Hypothalamus (tissue), 51 donors: ENCODE measurements at places on chromosomes 1 and 21.

DNA sequence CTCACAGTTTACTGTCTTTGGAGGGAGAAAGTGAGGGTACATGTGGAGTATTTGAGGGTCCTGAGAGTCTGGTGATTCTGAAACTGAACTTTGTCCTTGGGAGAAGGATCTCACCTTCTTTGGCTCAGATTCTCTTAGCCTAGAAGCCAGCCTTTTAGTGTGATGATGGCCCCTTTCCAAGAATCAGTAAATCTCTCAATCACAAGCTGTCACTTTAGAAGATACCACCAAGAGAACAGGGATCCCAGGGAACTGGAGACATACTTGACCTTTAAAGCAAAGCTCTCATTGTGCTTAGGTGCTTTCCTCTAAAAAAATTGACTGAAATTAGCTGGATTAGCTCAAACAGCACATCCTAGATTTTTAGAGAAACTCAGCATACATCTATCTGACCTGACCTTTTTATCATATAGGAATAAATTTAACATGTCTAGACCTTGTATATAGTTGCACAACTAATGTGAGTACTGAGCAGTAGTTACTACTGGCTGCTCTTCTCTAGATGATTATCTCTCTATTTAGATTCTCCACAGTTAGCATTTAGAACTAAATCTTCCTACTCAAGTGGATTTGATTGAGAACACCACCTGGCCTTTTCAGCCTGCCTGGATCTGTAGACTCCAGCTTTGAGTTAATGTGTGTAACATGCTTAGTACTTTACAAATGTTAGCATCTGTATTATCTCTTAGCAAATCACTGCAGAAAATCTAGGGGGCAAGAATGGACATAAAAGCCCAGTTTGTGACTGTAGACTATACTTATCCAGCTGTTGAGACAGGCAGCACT lies 157.7 kb downstream of the MAST2 start:
- DNase-seq = no peak

DNA sequence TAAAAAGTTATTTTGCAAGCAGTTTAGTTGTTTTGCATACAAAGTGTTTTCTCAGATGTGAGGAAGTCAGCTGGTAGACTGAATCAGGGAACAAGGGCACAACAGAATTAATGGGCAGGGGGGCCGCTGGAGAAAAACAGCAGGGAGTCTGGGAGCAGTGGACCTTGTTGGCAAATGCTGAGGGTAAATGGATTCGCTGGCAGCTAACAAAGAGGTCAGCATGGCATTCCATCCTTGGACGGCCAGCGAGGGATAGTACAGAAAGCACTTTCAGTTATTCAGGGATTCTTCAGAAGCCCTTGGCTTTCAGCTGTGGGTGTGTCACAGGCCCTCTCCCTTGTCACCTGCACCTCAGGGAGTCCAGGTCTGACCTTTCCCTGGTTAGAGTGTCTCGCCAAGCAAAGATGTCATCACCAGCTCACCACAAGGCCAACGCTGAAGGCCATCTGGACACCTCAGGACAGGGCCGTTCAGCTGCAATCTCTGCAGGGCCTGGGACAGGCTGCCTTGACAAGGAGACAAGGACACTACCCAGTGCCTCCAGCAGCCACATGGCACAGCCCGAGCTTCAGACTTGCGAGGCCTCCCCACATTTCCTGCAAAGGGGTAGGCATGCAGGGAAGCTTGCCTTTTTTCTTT lies 90.4 kb downstream of the KCNN3 start:
- peak; percentile 19 for DNase-seq

DNA sequence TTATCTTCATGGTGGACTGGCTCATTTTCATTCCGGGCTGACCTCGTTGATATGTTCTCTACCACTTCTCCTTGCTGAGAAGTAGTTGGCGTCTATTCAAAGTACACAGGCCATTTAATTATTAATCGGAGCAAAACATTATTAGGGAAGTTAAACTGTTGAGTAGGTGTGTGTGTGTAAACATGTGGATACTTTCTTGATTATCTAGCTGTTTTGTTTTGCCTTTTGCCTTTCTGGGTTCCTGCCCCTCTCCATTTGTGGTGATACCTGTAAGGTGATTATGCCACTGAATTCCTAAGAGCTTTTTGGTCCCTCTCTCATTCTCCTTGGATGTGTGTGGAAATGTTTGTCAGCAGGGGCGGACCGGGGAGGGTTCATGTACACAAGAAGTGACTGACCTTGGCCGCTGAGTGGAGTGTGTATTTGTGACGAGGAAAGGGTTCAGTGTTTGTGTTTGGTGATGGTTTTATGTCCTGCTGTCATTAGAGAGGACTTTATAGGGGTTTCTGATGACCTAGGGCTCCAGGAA lies 56.6 kb upstream of the PPP2R5A start:
- DNase-seq = no peak

DNA sequence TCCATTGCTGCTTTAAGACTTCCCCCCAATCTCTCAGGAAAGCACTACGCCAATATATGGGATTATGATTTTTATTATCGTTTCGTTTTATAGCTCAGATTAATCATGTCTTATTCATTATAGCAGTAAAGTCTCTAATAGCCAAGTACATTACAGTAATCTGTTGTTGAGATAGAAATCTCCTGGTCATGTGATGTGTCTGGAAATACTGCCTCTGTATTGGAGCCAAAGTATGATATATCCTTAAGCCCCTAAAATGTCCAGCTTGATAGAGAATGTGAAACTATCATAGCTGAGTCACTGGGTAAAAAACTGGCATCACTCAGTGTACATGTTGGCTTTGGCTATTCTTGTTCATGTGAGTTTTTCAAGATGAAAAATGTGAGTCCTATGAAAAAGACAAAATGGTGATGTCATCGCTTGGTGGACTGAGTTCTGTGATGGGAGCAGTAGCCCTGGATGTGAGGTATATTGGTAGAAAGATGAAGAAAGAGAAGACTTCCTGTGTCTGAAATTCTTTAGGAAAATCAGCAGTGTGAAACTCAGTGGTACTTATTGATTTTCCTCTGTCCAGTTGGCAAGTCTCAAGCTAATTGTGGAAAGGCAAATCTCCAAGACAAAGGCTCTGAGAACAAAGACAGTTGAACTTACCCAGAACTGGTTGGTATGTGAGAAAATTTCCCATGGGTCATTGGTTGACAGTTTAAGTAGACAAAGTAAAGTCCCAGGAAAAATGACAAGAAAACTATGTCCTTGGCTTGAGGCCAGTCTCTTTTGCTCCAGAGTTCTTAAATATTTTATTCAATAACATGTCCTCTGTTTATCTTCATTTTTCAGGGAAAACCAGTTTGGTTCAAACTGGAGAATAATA lies 76.2 kb downstream of the BRINP2 start:
- DNase-seq = no peak

DNA sequence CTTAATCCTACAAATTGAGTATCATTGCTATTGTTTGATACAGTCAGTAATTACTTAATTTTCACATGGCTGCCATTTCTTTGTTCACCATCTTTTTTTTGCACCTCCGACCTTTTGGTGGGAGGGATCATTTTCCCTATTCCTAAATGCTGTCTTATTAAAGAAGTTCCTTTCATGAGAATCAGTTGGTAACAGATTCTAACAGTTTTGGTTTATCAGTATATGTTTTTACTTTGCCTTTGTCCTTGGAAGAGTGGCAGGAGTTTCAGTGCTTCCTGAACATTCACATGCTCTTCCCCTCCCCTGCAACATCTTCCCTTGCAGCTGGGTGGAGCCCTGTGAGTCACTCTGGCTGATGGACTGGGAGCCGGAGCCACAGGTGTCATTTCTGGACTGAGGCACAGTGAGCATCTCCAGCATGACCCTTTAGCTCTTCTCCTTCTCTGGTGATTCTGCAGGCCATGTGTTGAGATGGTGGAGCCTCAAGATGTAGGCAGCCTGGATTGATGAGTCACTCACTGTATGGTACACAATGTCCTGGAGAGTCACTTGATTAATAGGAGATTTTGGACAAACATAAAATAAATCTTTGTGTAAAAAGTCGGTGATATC lies 217.7 kb downstream of the URB2 start:
- DNase-seq = no peak

GRCh38 chr1:223750730-223751570 lies 38.6 kb downstream of the CAPN2 start:
- no peak for DNase-seq

DNA sequence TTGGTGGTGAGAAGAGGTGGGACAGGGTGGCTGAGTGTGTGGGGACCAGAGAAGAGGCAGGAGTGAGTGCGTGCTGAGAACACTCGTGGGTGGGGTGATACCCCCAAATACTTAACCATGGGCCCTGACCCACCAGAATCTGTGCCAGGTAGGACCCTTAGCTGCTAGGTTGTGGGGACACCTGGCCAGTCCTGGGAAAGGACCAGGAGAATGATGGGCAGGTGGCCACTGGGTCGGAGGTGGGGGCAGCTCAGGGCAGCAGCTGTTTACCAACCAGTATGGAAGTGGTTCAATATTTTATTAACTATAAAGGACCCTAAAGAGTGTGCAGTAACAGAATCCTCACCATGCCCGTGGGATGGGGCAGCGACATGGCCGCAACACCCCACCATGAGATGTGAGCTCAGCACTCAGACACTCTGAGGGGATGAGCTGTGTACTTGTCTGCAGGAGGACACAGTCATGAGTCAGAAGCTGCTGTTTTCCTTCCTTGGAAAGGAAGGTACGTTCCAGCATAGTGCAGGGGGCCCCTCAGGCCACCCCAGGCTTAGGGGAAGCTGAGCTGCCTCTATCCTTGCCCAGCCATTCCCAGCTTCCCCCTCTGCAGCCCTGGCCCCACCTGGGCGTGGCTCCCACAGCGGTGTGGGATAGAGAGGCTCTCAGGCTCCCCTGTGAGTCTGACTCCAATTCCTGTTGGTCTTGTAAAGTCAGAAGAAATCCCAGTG lies 25.4 kb downstream of the TEX35 start:
- DNase-seq = no peak

DNA sequence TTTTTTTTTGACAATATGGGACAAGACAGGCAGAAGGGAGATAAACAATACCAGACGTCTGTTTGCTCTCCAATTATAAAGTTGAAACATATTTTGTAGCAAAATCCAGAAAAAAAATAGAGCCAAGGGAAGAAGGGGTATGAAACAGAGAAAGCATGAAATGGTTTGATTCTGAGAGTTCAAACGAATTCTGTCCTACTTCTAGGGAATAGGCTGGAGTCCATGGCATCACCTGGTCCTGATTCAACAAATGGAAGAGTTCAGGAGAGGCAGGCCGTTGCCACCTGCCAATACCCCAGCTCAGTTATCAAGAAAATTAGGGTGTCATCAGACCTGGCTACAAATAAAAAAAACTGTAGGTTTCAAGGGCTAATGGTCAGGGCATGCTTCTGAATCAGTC lies 71.8 kb downstream of the CLSTN1 start:
- no peak for DNase-seq

DNA sequence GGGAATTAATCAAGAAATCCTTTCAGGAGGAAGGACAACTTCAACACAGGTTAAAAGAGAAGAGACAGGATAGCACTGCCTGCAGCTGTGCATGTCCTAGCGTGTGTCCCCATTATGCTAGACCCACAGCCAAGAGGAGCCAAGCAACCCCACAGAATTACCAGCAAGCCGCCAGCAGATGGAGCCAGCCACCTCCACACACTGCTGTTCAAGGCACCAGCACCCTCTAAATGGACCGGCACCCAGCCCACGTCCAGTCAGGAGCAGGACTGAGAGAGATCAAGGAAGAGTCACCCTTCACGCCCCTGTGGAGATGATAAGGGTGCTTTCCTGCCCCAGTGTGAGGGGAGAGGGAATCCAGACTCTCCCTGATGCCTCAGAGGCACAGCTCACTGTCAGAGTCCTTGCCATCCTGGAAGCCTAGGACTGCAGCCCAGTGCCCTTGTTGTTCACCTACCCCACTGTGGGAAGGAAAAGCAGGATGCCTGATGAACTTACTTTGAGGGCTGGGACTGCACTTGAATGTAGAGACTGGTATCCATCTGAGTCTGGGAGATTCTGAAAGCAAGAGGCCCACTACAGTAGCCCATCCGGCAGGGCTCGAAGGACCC lies 37.1 kb upstream of the CTTNBP2NL start:
- peak; percentile 76 for DNase-seq

- DNase-seq = no peak
Measured at GRCh38 chr1:39127513-39127912, 77.0 kb upstream of the MACF1 start.

- DNase-seq = no peak
Measured at GRCh38 chr1:36522021-36522420, 39.3 kb upstream of the CSF3R start.

DNA sequence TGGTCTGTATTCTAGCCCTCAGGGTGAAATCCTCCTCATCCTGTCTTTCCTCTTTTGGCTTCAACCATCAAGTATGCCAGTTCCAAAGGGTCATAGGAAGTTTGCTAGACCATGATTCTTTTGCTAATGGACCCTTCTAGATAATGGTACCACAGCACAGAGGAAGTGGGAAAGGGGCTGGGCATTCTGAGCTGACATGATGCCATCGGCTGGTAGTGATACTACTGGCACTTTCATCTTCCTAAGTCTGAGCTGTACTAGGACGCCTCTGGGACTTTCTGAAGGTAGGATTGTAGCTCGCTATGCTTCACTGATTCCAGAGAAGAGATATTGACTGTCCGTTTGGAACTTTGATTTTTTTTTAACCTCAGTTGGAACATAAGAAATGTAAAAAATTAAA lies 11.4 kb downstream of the FASLG start:
- no peak for DNase-seq

DNA sequence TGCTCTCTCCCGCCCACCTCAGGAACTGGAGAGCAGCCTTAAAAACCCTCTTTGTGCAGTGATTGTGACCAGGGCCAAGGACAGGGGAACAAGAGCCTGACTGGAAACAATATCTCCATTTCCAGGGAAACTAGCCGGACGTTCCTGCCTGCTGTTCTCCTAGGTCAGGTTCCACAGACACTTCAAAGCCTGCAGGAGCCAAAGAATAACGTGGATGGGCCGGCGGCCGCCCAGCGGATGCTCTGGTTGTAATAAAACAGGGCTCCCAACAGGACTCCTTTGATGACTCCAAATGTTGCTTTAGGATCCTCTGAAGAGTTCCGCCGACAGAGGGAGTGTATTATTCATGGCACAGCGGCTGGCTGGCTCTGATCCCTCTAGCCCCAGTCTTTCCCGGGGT lies 162.2 kb downstream of the PLXNA2 start:
- peak; percentile 32 for DNase-seq

DNA sequence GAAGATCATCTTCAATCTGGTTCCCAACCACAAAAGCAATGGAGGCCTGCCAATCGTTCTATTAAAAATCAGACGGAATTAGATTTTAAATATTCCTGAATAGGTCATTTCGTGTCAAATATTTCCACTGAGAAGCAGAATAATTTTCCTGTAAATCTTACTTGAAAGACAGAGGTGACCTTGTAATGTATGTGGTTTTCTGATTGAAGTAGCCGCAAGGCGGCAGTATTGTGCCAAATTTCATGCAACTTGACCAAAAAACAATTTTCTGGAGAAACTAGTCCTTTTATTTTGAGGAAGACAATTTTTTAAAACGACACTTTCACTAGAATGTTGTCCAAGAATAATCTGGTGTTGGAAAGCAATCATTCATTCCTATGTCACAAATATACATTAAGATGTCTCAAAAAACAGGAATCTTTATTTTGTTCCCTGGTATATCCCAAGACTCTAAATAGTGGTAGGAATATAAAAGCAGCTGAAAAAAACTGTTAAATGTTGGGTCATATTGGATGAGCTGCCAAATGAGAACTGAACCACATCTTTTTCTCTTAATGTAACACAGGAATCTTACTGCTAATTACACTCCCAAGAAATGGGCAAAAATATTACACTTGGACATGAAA lies 33.6 kb downstream of the SPAG17 start:
- peak; percentile 17 for DNase-seq
